ENCODE measurements at places on chromosomes 6 and 20.

GRCh38 chr6:117487821-117488220 lies 5.3 kb downstream of the DCBLD1 start:
- no peak for DNase-seq

DNA sequence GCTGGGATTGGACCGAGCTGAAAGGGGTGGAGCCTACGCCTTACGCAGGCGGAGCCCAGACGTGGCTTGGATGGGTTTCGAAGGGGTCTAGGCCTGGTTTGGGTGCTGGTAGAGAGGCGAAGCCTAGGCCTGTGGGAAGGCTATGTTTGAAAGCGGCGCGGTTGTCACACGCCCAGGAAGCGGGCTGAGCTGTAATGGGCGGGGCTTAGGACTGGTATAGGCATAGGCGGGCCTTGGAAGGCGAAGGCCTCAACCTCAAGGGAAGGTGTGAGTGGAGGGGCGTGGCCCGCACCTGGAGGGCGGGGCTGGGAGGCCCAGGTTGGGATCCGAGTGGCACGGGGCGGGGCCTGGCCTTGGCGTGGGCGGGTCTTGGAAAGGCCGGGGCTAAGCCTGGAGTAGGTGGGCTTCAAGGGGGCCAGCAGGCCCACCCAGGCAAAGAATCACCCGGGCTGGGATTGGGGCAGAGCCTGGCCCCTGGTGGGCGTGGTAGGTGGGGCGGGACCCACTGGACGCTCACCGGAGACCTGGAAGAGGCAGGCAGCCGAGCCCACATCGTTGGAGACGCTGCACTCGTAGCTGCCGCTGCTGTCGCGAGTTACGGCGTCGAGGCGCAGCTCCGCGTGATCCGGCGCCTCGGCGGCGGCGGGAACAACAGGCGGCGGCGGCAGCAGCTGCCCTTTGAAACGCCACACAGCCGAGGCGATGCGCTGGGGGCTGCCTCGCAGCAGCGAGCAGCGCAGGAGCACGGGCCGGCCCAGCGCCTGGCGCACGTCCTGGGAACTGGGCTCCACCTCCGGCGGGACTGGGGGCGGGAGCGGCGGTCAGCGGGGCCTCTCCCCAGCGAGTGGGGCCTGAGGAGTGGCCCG lies 49.0 kb downstream of the MDGA1 start:
- DNase-seq = no peak

DNA sequence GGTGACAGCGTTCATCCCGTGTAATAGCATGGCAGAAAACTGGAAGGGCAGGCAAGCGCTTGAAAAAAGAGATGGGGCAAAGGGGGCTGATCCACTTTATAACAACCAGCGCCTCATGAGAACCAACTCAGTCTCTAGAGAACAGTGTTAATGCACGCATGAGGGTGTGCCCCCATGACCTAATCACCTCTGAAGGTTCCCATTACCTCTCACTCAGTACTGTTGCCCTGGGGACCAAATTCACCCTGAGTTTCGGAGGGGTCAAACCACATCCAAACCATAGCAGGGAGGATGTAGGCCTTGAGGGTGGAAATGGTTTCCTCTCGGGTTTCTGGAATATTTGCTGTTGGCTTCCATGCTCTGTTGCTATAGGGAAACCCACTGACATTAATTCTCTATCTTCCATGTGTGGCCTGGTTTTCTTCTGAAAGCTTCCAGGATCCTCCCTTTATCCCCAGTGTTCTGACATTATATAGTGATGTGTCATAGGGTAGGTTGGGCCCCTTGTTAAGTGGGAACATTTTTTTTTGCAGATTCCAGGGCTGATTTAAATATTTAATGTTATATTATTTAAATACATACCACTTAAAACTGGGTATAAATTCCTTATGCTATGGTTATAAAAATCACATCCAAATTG lies 65.2 kb downstream of the PPP1R14C start:
- no peak for DNase-seq

DNA sequence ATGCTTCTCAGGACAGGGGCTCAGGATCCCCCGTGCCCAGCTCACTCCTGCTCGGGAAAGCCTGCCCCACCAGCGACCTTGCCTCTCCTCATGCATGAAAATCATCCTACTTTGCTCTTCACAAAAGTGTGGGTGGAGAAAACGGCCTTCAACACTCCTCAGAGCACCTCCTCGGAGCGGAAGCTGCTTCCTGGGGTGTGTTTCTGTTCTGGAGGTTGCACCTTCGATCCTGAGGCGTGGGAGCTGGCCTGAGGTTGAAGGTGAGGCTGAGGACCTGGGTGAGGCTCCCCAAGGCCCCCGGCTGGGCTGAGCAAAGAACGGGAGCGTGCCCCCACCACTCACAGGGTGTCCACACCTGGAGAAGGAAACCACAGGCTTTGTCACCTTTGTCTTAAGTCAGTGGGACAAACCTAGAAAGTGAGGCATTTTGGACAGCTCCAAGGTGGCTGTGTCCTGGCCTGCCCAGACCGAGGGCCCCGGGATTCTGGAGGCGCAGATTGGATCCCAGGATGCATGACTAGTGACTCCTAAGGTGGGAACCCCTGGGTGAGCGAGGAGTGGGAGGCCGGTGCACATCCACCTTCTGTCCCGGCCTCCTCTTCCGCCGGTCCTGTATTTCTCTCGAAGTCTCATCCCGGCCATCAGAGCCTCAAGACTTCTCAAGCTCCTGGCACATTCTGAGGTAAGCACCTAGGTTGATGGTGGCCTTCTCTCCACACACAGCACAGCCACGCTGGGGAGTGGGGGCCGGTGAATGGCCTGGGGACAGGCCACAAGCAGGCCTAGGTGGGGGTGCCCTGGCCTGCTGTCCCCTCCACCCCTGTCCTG lies 104.7 kb downstream of the TMEM242 start:
- no peak for DNase-seq

DNA sequence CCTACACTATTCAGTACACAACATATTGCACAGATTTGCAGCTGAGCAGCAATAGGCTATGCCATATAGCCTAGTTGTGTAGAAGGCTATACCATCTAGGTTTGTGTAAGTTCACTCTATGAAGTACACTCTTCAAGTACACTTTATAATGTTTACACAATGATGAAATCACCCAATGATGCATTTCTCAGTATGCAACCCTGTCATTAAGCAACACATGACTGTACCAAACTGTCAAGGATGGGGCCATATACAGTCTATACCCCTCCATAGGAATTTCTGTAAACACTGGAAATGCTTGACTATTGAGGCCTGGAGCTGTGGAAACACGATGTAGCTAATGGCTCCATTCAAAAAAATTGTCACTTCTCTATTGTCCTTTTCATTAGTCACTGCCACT lies 535.4 kb downstream of the EPM2A start:
- DNase-seq = no peak

GRCh38 chr6:125201961-125202729 lies 48.6 kb downstream of the TPD52L1 start:
- DNase-seq = no peak

DNA sequence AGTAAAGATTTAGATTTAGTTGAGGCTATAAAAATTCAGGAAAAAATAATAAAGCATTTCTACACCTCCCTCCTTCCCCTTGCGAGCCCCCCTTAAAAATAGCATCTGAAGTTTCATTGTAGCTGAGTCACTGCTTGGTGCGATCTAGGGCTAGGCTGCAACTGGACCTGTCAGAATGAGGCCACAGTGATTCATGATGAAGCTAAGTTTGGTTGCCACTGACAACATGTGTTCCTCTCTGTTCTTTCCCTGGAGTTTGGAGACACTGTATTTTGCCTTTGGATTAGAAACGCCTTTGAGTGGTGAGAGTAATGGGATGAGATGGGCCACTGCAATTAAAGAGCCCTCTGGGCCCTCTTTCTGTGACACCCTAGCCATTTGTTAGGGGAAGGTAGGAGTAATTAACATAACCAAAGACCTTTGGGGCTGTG lies 334.1 kb downstream of the NRN1 start:
- no peak for DNase-seq

DNA sequence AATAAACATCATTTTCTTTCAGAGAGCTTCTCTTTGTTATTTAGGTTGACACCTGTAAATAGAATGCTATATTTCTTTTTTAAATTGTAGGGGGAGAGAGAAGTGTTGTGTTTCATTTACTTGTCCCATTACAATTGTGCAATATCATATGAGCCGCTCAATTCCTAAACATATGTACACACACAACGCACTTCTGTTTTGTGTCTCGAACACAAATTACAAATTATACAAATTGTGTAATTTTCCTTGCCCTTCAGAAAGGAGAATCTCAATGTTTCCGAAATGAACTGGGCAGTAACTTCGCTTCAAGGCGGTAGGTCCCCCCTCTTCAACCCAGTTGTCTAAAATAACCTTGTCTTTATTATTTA lies 2.6 kb upstream of the ABT1 start:
- DNase-seq = no peak

DNA sequence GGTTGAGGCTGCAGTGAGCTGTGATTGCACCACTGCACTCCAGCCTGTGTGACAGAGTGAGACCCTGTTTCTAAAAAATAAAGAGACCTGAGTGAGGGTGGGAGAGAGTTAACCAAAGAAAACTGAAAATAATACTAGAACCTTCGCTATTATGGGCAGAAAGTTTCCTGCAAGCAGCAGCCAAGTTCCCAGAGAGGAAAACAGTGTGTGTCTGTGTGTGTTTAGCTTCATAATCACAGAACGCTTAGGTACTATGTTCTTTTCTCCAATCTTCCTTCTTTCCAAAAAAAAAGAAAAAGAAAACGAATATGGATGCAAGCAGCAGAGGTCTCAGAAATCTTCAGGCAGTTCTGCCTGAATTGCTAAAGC lies 170.0 kb downstream of the LY86 start:
- DNase-seq = no peak

DNA sequence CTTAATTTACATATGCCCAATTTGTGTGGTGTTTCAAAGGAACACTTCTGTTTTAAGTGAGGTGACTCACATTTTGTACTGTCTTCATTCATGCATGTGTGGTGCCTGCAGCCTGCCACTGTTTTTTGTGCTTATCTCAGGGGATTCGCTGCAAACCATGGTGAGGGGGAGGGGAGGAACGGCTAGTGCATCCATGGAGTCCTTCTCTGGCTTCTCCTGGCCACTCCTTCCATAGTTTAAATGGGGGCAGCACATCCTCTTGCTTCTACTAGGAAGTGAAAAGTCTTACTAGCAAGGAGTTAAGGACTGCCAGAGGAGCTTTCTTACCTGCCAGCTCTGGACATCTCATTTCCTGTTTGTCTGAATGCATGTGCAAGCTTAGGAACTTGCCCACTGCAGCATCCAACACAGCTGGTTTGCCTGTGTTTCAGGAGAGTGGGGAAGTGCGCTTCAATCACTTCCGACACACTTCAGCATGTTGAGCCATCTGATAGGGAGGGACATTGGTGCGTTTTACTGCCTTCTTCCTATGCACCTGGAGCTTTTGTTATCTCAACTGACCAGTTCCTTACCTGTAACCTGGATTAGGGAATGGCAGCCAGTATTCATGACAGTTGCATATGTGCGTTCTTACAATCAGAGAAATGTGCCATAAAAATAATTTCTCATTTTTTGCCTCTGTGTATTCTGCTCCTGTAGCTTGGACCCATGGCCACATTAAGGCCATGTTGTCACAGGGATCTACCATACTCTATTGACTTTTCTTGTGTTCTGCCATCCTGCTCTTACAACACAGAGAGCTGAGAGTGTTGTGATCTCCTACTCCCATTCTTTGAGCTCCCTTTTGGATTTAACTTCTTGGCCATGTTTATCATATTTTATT lies 211.3 kb downstream of the ARID1B start:
- no peak for DNase-seq

DNA sequence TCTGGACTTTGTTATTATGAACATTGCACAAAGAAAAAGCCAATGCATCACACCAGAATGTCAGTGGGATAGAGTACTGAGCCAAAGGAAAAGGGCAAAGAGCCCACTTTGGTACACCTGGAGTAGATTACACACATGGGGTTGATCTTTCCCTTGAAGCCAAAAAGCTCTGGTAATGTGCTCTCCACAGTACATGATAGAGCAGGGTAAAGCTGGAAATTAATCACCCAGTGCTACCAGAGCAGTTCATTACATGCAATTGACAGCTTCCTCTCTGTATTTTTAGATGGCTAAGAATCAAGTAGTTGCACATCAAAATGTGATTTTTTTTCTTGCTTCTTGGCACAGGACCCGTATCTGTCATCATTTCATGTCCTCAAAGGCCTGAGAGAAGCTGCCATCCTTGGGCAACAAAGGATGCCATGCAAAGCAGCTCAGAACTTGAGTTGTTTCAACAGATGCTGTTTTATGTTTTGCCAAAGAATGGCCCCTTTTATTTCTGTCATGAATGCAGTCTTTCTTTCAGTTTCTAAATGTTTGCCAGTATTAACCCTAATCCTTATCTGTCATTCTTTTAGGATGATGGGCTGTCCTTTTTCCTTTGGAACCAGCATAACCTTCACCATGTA lies 88.1 kb downstream of the HDGFL1 start:
- DNase-seq = no peak

DNA sequence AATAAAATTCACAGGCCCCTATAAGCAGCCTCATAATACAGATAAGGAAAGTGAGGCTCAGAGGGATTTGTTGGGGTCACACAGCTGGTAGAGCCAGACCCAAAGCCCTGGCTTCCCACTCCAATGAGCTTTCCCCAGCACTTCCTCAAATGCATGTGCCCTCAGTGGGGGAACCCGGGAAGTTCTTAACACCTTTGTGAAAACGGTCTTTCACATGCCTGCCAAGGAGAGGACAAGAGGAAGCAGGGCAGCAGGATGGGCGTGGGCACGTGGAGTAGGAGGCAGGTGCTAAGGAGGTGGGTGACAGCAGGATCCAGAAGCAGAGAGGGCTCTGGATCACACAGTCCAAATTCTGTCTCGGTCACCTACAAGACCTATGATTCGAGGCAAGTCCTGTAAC lies 598 bp downstream of the PI16 start:
- no peak for DNase-seq

DNA sequence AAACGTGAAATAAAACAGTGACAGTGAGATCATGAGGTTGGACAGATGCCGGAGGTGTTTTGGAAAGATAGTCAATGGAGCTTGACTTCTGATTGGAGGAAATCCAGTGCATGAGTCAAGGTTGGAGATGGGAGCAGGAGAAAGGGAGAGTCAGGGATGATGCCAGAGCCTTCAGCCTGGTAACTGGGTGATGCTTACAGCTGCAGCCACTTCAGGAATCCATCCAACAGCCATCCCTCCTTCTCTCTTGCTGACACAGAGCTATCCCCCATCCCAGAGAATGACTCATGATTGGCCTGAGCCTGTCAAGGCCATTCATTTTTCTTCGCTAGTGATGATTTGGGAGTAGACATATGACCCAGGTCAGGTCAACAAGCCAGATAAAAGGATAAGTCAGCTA lies 112.8 kb downstream of the SAMD5 start:
- DNase-seq = no peak

DNA sequence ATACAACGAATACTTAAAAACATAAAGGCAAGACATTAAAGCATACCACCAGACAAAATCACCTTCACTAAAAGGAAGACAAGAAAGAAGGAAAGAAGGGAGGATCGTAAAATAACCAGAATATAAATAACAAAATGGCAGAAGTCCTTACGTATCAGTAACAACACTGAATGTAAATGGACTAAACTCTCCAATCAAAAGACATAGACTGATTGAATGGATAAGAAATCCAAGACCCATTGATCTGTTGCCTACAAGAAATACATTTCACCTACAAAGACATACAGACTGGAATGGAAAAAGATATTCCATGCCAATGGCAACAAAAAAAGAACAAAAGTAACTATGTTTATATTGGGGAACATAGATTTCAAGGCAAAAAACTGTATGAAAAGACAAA lies 74.1 kb downstream of the LMBRD1 start:
- no peak for DNase-seq
